ENCODE measurements at places on chromosomes 5 and 9.
A peak's percentile ranks its signal among the peaks of the same experiment; 100 is the strongest.

GRCh38 chr9:32603914-32604852 is 31.2 kb upstream of the NDUFB6 start:
- DNase-seq, result no peak

- no peak for DNase-seq
These were observed 33.0 kb downstream of the SNX30 start for GRCh38 chr9:112783551-112783954.

DNA sequence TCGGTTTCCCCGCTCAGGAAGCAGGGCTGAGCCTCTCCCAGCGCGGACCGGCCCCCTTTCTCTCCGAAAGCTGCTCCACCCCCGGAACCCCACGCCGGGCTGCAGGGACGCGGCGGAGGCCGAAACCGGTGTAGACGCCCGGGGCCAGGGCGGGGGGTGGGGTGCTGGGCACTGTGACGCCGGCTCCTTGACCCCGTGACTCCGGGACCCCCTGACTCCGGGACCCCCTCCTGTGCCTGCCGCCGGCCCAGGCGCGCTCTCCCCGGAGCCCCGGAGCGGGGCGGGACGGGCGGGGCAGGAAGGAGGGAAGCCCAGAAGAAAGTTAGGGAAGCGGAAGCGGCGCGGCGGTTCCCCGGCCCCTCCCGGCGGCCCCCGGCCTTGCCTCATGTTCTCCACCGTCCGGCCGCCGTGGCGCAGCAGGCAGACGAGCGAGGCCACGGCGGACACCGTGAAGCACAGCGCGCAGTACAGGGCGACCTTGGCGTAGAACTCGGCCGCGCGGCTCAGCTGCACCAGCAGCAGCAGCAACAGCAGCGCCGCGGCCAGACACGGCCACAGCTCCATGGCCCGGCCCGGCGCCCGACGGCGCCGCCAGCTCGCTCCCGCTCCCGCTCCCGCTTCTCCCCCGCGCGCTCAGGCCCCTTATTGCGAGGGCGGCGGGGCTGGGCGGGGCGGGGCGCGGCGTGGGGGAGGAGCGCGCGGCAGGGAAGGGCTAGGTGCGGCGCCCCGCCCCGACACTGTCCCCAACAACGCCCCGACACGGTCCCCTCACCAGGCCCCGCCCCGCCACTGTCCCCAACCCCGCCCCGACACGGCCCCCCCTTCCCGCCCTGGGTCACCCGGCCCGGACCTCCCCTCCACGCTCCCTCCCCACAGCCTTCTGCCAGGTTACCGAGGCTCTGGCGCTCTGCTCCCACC is at the start of gene AGPAT2:
TSS of gene AGPAT2 (minus strand) at position 664 of the 918 bp plus-strand sequence. CDS start at position 564, 100 bp downstream.
- peak; percentile 54 for DNase-seq

DNA sequence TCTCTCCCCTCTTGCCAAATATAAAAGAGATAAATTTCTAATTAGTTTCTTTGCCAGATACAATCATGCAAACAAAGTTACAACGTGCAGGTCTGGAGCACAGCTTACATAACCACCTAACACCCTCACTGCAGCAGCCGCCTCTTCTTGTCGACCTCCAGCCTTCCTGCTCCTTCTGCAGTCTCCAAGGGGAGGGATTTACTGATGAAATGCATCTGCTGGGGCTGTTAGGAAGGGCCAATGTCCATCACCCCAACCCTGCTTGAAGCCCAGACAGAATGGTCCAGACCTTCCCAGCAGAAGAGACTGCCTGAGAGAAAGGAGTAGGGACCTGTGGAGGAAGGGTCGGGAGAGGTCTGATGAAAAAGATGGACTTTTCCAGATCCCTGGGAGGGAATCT is 15.2 kb downstream of the KCNV2 start:
- DNase-seq, result no peak
